ENCODE measurements at places on chromosomes 6 and 20. TPM values are rescaled to one million over a fixed set of nuclear protein-coding genes. Genes with fewer than 3 reads are reported as not detected.
A peak's percentile ranks its signal among the peaks of the same experiment; 100 is the strongest.

DNA sequence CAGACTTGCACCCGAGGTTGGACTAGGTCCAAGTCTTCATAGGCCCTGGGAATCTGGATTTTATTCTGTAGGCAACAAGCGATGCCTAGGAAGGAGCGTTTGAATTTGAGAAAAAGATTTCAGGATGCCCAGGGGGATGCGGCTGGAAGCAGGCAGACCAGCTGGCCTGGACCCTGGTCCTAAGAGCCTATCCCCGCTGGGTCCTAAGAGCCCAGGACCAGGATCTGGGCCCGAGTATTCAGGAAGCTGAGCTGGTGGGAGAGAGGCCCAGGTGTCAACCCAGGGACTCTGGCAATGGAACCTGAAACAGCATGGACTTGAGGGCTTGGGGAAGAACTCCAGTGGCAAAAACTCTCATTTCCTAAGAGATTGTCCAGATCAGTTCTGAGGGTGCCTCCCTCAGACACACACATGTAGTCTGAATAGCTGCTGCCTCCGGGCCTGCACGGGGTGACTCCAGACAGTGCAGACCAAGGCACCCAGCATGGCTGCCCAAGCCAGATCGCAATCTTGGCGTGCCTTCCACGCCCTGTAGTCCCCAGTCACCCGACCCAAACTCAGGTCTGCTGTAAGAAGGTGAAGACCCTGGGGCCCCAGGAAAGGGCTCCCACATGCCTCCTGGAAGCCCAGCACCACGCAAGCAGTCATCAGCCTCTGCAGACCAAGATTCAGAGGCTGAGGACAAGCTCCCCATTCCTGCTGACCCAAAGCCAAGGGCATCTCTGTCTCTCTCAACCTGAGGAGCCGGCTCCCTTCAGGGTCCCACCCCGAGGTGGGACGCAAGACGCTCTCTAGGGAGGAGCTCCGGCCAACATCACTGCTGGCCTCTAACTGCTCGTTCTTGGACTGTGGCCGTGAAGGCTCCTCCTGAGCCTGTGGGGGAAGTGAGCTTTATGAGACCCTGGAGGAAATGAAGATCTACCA, 34.4 kb downstream of the RRBP1 start:
- no peak for DNase-seq

DNA sequence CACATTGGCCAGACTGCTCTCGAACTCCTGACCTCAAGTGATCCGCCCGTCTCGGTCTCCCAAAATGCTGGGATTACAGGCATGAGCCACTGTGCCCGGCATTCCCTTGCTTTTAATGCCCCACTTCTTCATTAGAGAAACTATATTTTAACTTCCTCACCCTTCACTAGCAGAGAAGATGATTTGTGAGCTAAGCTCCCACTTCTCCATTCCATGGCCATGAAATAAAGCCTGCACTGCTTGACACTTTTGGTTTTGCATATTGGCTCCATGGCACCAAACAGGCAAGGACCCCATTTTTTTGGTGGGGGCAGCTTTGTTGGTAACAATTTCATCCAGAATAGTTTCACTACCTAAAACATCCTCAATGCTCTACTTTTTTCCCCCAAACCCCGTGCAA, 145.3 kb downstream of the TFAP2B start:
- DNase-seq, result no peak

DNA sequence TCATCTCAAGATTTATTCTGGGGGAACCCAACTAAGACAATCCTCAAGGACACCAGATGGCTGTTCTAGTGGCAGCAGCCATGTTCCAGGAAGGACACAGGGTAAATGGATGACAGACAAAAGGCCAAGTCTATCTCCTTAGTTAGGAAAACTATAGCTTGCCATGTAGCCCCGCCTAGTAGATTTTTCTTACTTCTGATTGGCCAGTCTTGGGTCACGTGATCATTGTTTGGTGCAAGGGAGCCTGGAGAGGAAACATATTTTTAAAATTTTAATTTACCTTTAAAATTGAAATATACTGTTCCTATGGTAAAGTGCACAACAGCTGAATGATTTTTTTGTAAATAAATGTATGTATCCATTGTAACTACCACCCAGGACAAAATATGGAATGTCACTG, 4.4 kb upstream of the KCNS1 start:
- DNase-seq, result no peak

GRCh38 chr6:14619419-14619781, 501.8 kb downstream of the CD83 start:
- DNase-seq, result no peak

- no peak for DNase-seq
Measured at GRCh38 chr6:108838101-108838717, 10.0 kb upstream of the ARMC2 start.

DNA sequence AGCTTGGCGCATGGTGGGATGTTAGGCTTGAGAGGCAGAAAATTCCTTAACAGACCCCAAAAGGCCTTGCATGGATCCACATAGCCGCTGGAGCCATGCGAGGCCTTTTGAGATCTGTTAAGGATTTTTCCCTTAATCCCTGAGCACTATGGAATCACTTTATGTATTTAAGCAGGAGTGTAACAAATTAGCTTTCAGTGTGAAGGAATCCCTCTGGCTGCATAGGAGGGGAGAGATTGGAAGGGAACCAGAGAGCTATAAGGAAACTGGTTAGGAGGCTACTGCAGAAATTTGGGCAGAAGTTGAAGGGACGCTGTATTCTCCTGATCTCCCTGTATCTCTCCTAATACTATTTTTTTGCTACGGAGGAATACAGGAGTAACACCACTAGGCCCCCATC, 23.1 kb upstream of the NEDD9 start:
- DNase-seq, result no peak

- peak; percentile 80 for DNase-seq
Measured at GRCh38 chr20:63628246-63628975, 1.5 kb upstream of the GMEB2 start.

DNA sequence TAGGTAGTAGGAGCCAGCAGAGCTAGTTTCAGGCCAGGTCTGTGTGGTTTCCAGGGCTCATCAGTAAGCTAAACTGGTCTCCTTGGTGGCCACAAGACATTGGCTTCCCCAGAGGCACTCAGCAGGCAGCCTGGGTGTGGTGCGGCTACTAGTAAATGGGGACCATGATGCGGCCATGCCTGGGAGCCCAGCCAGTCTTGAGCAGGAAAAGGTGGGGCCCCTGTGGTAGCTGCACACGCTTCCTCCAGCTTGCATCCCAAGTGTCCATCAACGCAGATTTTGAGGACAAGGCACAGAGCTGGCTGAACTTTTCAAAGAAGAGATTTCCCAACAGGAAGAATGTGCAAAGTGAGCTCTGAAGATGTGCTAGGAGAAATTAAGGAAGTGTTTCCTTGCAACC, 107.4 kb upstream of the NAA20 start:
- no peak for DNase-seq

DNA sequence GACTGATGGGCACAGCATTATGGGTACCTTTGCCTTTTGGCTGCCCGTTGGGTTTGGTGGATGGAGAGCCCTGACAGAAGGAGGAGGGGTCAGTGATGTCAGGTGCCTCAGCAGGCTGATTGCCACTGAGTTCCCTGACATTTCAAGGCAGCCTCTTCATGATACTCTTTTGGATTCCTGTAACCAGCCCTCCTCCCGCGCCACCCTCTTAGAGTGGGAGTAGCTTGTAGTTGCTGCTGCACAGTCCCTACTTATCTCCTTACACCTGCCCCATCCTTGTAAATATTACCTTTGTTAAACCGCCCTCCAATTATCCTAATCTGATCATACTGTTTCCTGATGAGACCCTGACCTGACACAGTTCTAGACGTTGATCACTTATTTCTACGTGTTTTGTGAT, 140.0 kb downstream of the CFAP61 start:
- DNase-seq, result no peak

GRCh38 chr6:131255911-131256310, 120.6 kb downstream of the AKAP7 start:
- no peak for DNase-seq

DNA sequence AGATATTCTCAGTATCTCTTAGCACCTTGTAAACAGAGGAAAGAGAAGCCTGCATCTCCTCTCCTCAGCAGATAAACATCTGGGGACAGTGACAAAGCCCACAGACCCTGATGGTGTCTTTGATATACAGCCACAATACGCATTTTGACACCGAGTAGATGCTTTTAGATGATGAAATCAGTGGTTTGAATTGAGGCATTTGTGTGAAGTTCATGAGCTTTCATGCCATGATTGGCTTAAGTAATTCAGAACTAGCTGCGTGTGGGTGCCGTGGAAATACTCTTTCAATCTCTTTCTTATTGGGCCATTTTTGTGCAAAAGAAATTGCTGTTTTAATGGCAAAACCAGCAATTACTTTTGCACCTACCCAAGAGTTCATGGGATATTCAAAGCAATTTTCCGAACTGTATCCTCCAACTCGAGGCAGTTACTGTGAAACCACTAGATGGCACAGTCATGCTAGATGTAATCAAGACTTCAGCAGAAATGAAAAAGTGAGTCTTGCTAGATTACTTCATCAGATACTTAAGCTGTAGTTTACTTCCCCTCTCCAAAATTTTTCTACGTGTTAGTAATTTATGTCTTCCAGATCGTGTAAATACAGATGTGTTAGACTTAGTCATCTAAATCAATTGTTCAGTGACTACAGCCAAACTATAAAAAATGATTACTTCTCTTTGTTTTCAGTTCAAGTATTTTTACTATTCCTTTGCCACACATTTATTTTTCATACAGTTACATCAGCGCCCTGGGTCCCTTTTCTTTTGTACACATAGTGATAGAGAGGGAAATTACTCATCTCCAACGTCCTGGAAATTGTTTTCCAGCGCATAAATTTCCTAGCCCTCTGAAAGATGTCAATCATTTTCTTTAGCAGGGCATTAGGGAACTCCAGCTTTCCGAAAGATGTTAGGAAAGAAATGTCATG, 49.4 kb downstream of the IYD start:
- peak; percentile 88 for DNase-seq

DNA sequence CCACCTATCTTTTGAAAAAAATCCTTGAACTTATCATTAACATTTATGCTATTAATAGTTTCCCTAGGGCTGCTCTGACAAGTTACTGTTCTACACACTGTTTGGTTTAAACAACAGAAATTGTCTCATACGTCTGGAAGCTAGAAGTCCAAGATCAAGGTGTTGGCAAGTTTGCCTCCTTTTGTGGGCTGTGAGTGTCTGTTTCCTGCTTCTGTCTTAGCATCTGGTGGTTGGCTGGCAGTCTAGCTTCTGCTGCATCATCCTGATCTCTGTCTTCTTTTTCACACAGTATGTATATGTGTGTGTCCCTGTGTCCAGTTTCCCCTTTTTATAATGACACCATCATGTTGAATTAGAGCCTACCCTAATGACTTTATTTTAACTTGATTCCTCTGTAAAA, 154.8 kb downstream of the RPS12 start:
- peak; percentile 2 for DNase-seq

- DNase-seq, result peak; percentile 29
Measured at GRCh38 chr6:110255211-110255750, 75.1 kb downstream of the CDC40 start.

DNA sequence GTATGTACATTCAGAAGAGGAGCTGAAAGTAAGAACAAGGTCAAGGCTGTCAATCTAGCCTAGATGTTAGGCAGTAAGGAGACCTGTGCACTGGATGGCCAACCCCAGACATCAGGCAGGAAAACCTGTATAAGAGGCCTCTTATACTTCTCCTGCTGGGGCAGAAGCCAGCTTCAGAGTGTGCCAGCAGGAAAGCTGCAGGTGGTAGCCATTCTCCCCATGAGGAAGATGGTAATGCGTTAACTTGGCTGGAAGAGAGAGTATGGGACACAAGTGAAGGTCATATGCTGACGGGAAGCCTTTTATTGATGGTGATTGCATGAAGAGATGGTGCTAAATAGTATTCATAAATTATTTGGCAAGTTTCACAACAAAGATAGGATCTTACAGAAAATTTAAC, 20.6 kb downstream of the NHLRC1 start:
- no peak for DNase-seq

GRCh38 chr6:43492673-43493072, 15.3 kb downstream of the TJAP1 start:
- no peak for DNase-seq

The TSBP1 gene
- polyA plus RNA-seq, result not detected

The GMPR gene
- polyA plus RNA-seq, result 0.56 TPM

The C20orf202 gene
- polyA plus RNA-seq, result not detected

The CTCFL gene
- polyA plus RNA-seq, result not detected

The GPX6 gene
- not detected for polyA plus RNA-seq

All from foreskin keratinocyte (primary cell).